ENCODE measurements at places on chromosomes 2 and 18. TPM values are rescaled to one million over a fixed set of nuclear protein-coding genes. Genes with fewer than 3 reads are reported as not detected.

DNA sequence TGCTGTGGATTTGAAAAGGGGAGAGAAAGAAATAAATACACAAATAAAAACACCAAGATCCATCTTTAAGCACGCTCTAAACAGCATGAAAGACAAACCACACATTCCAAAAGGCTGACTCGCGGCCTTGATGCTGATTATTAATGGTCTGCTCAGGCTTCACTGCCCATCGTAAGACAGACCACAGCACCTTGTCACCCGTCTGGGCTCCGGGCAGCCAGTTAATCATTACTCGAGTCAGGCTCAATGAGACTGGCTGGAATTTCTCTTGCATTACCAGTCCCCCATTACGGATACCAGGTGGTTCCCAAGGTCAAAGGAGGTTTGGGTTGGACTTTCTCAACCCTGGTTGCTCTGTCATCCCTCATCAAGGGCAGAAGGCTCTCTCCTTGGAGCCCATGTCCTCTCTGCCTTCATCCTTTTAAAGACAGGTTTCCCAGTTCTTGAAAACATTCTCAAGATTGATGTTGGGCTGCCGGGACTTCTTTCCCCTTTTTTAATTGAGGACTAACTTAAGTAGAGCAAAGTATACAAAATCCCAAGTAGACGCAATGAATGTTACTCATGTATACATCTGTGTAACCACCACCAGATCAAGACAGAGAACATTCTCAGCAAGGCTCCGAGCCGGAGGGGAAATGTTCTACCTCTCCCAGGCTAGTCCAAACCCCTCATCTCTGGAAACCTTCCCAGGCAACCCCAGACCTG, 8.1 kb downstream of the SMAD7 start:
- DNase-seq, result peak; percentile 40

Gene RTP5
- polyA plus RNA-seq, result 0.08 TPM

DNA sequence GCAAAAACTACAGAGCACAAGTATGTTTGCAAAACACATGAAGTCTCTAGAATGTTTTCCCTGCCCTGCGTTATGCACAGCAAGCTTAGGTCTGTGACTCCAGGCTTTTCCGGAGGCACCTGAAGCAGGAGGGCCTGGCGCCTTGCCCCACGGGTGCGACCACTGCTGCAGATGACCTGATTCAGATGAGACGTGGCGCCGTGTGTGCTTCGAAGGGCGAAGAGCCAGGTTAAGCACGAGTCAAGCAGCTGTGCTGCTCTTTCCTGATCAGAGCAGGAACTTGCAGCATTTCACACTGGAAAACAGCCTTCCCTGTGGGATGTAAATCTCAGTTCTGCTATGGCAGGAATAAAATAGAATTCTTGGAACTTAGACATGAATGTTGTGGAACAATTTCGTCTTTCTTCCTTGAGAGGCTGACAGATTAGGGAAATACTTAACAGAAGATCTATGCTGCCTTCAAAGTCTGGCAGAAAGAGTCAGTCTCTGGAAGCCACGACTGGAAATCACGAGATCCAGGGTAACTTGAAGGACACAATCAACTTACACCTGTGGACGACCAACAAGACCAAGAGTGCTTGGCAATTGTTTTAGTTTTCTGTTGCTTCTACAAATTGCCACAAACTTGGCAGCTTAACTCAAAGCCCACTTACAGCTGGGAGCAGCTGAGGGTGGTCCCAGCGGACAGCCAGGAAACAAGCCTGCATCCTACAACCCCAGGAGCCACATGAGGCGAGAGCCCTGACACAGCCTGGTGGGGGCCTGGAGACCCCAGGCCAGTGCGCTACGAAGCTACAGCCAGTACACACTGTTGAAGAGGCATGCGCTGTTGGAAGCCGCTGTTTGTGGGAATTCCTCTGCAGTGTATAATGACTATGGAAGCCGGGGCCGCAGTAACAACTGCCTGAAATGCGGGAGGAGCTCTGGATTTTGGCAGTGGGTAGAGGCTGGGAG, 42.9 kb downstream of the EIPR1 start:
- peak; percentile 4 for DNase-seq

GRCh38 chr18:57107140-57107832, 39.6 kb upstream of the BOD1L2 start:
- DNase-seq, result peak; percentile 87

GRCh38 chr2:23157812-23158211, 227.2 kb upstream of the KLHL29 start:
- DNase-seq, result peak; percentile 97

DNA sequence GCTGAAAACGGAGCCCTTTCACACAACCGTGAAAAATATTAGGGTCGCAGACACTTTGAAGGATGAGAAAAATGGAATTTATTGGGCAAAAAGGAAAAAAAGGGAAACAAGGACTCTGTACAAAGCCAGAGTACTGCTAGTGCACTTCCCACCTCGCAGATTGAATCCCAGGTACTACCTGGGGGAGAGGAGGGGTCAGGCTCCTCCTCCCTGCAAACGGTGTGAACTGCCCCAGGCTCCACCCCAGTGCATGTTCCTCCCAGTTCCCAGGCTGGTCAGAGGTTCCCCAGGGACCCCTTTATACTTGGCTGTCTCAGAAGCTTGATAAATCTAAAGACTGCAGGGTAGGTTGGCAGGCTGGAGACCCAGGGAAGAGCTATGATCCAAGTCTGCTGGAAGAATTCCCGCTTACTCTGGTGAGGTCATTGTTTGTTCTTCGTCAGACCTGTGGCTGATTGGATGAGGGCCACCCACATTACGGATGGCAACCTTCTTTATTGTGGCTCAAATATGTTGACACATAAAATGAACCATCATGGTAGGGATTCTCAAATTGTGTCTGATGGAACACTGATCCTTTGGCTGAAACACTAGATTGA, 290.4 kb upstream of the POU3F3 start:
- no peak for DNase-seq

GRCh38 chr2:136281281-136282114, 163.5 kb upstream of the CXCR4 start:
- no peak for DNase-seq

- no peak for DNase-seq
Measured at GRCh38 chr18:65527879-65528633, 222.8 kb upstream of the CDH7 start.

DNA sequence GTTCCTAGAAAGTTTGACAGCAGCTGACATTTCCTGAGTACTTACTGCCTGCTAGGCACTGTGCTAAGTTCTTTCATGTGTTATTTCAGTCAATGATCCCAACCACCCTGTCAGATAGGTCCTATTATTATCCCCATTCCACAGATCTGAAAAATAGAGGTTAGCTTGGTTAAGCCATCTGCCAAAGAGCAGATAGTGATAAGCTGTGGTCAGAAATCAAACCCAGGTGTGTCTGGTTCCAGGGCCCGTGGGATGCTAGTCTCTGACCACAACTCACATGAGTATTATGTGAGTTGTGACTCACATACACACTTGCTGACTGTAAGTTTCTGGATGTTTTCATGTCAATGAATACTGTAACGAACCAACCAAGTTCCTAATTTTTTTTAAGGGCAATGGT, 132.0 kb upstream of the APCDD1 start:
- DNase-seq, result no peak

Gene FIGN
- polyA plus RNA-seq, result 0.42 TPM

- no peak for DNase-seq
Measured at GRCh38 chr18:54962919-54963645, 3.8 kb upstream of the CCDC68 start.

Gene CYP26B1
- polyA plus RNA-seq, result 2.2 TPM

GRCh38 chr18:68234131-68234530, 480.8 kb downstream of the TMX3 start:
- DNase-seq, result no peak

DNA sequence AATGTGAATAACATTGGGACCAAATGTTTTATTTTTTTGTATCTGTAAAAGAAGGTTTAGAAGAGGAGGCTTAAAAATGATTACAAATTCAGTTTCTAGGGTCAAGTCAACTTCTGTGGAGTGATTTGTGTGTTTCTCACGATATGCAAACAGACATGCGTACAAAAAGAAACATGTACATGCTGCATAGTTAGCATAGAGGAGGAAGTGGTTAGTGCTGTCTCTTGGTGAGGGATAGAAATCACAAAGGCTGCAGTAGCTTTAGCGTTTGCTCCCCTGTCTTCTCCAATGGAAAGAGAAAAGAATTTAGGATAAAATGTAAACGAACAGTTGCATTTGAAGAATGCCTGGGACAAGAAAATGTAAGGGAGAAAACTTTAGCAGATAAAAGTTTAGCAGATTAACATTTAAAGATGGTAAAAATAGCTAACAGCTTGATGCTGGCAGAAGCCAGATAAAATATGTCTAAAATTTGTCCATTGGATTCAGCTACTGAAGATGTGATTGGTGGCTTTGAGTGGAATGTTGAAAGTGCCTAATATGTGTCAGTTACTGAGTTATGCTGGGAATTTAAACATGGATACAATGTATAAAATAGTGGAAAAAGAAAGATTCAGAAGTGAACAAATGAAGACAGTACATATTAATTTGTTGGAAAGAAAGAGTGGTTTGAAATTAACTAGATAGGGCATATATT, 44.9 kb downstream of the MALT1 start:
- DNase-seq, result peak; percentile 21

GRCh38 chr2:169705927-169706326, 11.7 kb downstream of the PHOSPHO2 start:
- DNase-seq, result no peak

GRCh38 chr18:70454704-70455322, 166.0 kb downstream of the SOCS6 start:
- DNase-seq, result peak; percentile 74

GRCh38 chr2:201208563-201209252, 25.8 kb downstream of the CASP10 start:
- DNase-seq, result no peak

Gene UGT1A10
- polyA plus RNA-seq, result 0.03 TPM

- DNase-seq, result no peak
Measured at GRCh38 chr2:46827274-46828134, 88.1 kb downstream of the MCFD2 start.

DNA sequence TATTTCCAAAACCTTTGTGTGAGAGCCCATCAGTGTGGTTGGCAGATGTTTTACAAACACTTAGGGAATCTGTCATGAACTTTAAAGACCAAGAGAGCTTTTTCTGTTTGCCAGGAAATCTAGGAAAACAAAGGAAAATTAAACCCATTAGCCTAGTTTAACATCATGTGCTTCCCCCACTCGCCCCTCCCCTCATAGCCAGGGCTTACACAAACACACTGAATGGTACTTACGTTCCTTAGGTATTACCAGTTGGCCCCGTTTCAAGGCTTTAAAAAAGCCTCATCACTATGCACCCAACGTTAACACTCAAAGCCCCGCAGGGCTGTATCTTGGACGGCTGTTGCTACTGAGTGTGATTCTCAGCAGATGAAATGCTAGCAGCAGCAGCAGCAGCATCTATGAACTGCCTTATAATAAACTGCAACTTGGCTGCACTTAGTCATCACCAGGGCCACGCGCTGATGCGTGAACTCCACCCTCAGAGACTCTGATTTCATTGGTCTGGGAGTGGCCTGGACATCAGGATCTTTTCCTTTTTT, 20.1 kb upstream of the TTC39C start:
- DNase-seq, result peak; percentile 68

GRCh38 chr2:173983391-173983871, 18.3 kb upstream of the SP3 start:
- DNase-seq, result peak; percentile 53
